Mesothelial cell of epicardium (in vitro differentiated cells): ENCODE measurements at places on chromosomes 7 and 10.
A peak's percentile ranks its signal among the peaks of the same experiment; 100 is the strongest.

DNA sequence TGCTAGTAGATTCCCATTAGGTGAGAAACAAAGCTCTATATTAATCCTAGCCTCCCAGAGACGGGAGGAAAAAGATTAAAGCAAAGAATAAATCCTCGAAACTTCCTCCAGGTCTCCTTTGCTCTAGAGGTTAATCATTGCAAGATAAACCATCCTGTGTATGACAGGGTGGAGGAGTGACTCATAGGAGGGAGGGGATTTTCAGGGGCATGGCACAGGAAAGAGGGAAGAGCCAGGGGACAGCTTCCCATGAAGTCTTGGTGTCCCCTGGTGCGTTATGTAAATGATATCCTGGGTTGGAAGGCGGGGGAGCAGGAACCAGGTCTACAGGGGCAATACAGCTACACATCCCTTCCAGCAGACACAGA lies 780 bp downstream of the CYP3A5 start:
- DNase-seq = no peak

- no peak for DNase-seq
Measured at GRCh38 chr10:110137142-110137545, 70.3 kb upstream of the MXI1 start.

DNA sequence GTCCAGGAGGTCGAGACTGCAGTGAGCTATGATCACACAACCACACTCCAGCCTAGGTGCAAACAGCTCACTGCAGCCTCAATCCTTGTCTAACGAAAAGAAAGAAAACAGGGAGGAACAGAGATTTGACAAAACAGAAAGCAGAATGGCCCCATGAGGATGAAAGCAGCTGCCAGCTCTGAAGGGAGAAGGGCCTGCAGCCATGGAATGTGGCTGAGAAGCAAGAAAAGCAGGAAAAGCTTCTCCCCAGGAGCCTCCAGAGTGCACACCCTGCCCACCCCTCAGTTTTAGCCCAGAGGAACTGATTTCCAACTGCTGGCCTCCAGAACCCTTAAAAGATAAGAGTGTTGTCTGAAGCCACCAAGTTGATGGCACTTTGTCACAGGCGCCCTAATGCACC lies 13.0 kb downstream of the ESYT2 start:
- DNase-seq = no peak

GRCh38 chr10:6299743-6300105 lies 97.0 kb downstream of the PFKFB3 start:
- no peak for DNase-seq

GRCh38 chr7:97835296-97836138 lies 36.7 kb downstream of the ASNS start:
- DNase-seq = peak; percentile 73

DNA sequence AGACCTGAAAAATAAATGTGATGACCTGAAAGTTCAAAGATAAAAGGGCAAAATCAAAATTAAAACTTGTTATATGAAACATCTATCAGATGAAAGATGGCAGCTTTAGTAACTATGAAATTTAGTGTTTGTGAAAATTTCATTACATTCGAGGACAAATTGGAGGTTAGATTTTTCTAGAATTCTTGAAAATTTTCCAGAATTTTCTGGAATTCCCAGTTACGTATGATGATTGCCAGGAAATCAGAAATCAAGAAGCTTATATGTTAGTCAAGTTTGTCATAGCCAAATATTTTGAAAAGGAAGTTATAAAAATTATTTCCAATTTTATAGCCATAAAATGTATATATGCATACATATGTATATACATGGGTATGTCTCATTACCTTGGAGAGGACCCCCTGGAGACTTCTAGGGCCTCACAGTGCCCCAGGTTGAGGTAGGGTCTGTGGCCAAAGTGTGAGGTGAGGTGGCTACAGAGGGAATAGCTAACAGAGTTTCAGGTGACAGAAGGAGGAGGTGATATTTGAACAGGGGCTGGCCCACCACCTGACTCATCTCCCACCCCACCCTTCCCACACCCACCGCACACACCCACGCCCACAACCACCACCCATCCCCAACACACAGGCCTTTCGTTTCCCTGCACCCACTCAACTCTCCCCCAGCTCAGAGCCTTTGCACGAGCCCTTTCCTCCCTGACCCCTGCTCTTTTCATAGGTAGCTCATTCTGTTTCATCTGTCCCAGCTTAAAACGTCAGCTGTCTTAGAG lies 21.5 kb downstream of the C10orf105 start:
- no peak for DNase-seq

- no peak for DNase-seq
Measured at GRCh38 chr10:28434063-28434462, 98.9 kb upstream of the WAC start.

- DNase-seq = no peak
Measured at GRCh38 chr7:25009257-25009656, 29.3 kb upstream of the OSBPL3 start.

DNA sequence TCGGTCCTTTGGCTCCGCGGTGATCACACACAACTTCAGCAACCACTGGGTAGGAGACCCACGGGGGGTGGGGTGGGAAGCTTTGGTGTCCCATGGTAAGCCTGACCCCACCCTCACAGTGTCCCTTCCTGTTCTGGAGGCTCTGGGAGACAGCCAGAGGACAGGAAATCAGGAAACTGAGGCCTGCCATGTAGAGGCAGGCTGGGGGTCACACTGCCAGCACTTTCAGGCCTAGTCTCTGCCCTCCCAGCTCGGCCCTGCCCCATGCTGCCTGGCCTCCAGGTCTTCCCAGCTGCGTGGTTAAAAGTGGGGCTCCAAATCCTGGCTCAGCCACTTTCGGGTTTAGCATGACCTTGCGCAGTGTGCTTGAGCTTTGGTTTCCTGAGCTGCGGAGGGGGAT lies 10.9 kb downstream of the AQP1 start:
- DNase-seq = peak; percentile 29

GRCh38 chr7:1737523-1737922 lies 67.4 kb downstream of the ELFN1 start:
- DNase-seq = no peak

- DNase-seq = no peak
Measured at GRCh38 chr7:146781352-146782116, 664.9 kb downstream of the CNTNAP2 start.

DNA sequence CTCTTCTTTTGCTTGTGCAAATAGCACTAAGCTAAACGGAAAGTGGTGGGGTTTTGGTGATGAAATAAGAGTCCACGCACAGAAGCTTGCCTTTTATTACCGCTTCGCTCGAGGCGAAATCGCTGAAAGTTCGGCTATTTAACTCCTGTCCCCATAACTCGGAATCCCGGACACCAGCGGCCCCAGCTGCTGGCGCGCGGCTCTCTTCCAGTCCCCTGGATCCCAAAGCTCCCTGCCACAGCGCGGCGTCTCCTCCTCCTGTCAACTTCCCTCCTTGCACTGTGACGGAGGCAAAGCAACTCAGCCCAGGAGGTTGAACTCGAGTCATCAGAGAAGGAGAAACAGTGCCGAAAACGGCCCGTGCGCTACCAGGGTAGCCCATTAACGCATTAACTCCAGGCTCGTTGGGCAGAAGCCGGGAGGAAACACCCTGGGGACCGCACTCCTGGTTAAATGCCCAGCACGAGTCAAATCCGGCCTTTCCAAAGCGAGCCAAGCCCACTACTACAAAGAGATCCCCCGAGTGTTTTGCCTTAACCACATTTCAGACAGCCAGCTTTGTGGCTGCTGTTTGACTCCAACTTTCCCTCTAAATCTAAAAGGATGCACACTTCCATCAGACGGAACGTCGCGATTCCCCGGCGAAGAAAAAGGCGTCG lies 1.3 kb downstream of the SEMA3D start:
- peak; percentile 65 for DNase-seq

GRCh38 chr10:1050145-1050544 lies 1.2 kb upstream of the IDI1 start:
- DNase-seq = no peak

- no peak for DNase-seq
Measured at GRCh38 chr7:115679976-115680375, 350.6 kb downstream of the TFEC start.

- no peak for DNase-seq
Measured at GRCh38 chr7:134289841-134290240, 26.9 kb downstream of the SLC35B4 start.

GRCh38 chr7:95772771-95773581 lies 622 bp downstream of the DYNC1I1 start:
- DNase-seq = no peak

GRCh38 chr7:27339478-27339877 lies 96.9 kb downstream of the EVX1 start:
- DNase-seq = no peak

DNA sequence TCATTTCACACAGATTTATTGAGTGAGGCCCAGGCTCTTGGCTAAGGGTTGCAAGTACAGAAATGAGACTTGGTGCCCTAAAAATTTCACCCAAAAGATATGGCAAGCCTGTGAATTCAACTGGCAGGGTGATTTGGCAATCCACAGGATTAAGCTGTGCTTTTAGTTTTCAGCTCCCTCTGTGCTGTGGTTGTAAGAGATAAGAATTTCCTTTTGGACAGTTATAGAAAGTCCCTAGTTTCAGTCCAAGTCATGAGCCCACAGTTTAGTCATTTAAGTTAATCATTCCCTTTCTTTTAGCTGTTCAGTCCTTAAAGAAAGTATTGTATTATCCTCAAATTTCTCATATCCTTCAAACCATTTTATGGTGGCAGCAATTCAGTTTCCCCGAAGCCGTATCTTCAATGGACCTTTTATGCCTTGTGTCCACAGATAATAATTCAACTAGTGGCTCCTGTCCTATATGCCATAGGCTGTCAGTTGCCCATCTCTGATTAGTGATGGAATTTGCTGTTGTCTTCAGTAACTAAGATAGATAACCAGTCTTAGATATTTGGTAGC lies 73.4 kb upstream of the NAMPT start:
- DNase-seq = no peak

DNA sequence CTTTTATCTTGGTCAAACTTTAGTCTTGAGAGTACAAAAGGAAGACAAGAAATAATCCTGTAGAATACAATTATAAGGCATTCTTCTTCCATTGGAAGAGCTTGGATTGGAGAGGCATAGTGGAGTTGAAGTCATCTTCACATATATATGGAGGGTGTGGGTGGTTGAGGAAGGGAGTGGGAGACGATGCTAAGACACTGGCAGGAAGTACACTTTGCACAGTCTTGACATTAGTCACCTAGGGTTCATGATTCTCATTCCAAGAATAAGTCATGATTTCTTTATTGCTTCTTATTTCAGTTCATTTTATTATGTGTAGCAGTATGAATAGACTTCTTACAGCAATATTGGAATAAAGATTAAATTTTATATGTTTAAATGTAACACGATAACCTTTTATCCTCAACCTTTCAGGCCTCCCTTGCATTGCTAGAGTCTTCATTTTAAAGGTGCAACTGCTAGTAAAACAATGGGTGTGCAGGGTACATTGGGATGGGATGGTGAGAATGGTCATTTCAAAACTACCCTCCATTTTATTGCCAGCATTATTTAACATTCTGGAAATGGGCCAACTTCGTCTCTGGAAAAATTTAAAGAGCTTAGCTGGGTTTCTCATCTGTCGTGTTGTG lies 12.3 kb upstream of the SLC26A3 start:
- DNase-seq = no peak

GRCh38 chr7:150668472-150668911 lies 17.0 kb upstream of the GIMAP2 start:
- DNase-seq = no peak

- no peak for DNase-seq
Measured at GRCh38 chr7:101159696-101160674, 5.4 kb downstream of the VGF start.

DNA sequence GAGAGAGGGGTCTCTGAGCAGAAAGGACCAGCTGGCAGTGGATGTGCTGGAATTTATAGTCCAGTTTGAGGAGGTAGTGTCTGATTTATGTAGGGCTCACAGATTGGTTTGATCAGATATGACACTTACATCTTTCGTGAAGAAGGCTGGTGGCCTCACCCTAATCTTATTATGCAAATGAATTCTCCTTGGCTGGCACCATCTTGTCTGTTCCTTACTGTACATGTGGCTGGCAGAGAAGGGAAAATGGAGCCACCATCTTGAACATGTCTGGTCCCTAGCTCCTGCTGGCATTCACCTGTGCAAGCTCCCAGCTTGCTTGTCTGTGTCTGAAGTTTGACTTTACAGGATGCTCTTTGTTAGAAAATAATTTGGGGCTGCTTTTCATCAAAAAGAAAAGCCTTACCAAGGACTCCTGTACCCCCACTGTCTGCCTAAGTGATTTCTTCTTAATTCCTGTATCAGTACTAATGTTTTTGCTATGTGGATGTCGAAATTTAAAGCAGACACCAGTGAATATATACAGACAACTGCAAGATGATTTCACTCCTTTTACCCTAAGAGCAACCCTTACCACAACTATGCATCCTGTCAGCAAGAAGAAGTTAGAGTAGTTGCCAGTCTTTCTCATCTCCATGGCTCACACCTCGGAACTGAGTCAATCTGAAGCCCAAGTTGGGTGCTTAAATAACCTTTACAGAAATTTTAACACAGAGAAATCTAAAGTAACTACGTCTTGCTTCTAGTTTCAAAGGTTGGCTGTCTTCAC lies 322.0 kb upstream of the SEMA3D start:
- no peak for DNase-seq

DNA sequence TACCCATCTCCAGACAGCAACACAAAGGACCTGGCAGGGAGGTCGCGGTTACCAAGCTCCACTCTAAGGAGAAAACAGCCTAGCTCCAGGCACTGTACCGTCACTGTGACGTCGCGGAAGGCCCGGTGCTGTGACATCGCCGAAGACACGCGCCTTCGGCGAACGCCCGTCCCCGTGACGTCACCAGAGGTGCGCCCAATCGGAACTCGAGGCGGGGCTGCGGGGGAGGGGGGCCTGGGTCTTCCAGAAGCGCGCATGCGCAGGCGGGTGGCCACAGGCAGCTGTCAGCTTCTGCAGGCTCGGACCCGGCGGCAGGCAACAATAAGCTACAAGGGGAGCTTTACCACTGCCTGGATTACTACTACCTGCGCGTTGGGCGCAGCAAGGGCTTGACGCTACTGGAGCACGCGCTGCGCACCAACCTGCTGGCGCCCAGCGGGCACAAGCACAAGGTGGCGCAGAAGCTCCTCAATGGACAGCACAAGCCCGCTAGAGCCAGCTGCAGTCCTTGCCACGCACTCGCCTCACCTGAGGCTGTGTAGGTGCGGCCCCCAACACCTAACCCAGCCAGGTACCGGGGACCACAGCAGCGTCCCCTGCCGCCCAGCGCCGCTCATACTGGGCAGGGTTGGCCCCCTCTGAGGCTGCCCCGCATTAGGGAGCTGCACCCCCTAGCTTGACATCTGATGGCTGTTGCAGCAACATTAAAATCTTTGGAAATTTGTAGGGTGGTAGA lies 208.4 kb downstream of the TPST1 start:
- peak; percentile 86 for DNase-seq

- DNase-seq = no peak
Measured at GRCh38 chr10:102753718-102754117, 10.0 kb downstream of the WBP1L start.

- no peak for DNase-seq
Measured at GRCh38 chr7:151757274-151757673, 119.6 kb downstream of the PRKAG2 start.

GRCh38 chr7:157097569-157097968 lies 41.2 kb upstream of the UBE3C start:
- DNase-seq = no peak

- DNase-seq = no peak
Measured at GRCh38 chr10:24984906-24985305, 31.1 kb downstream of the ENKUR start.

- no peak for DNase-seq
Measured at GRCh38 chr10:116257785-116258184, 15.2 kb downstream of the GFRA1 start.

- DNase-seq = no peak
Measured at GRCh38 chr7:43693687-43694398, 35.5 kb downstream of the COA1 start.
